Effector memory CD4-positive, alpha-beta T cell (primary cell): ENCODE measurements at places on chromosomes 16 and 17.

DNA sequence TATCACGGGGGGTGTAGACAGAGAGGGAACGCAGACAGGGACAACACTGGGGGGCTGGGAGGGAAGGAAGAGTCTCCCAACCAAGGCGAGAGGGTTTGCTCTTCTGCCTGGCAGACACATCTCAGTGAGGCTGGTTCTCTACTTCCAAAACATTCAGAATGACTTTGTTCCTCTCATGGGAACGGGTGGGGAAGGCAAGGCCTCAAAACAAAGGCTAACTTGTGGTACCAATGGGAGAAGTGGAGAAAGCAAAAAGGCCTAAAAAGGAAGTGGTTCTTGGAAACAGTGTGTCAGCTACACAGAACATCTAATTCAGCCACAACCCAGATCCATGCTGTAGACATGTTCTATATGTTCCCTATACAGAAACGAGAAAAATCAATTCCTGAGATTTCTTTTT, 7.5 kb downstream of the FLOT2 start:
- DNase-seq: no peak

DNA sequence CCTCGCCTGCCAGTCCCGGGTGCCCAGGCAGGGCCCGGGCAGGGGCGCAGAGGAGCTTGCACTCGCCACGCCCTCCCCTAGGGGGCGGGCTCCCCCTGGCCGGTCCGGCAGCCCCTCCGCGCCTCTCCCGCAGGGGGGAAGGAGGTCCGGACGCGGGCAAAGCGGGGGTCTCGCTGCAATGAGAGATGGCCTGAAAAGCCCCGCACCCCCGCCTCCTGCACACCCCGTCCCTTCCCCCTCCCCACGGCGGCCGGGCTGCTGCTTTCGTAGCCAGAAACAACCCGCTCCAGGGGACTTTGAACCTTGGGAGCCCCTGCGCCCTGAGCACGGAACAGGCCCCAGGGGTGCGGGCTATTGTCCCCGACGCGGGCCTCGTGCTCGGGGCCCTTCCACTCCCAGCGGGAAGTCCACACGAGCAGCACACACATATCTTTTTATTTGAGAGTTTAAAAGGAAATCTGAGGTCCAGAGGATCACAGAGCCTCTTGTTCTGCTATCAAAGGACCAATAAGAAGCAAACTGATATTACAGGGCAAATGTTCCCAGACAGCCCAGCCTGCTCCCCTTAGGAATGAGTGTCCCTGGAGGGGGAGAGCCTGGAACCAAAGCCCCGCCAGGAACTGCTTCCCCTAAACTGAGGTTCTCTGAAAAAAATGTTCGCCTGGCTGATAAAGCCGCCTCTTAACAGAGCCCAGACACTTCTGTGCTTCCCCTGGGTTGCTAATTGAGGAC, 5.8 kb upstream of the CBX4 start:
- no peak for DNase-seq

DNA sequence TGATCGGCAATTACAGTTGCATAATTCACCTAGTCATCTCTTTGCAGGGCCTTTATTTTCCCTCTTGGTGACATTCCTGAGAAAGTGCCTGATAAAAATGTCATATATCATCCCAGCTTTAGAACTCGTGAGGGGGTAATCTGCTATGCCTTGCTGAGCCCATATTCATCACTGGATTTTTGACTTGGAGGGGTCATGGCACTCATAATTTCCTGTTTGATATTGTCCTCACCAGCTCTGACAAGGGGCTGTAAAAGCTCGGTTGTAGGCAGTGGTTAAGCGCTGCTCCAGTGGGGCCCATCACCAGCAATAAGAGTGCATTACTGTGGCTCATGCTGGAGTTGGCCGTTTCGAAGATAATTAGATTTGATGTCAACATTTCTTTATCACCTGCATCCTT, 227.3 kb downstream of the IRX3 start:
- DNase-seq: no peak

- DNase-seq: no peak
Measured at GRCh38 chr17:77200711-77201110, 59.9 kb downstream of the SEC14L1 start.

- DNase-seq: no peak
Measured at GRCh38 chr17:21539146-21539545, 153.2 kb upstream of the KCNJ18 start.

- DNase-seq: no peak
Measured at GRCh38 chr17:57537524-57538410, 207.3 kb downstream of the CCDC182 start.

DNA sequence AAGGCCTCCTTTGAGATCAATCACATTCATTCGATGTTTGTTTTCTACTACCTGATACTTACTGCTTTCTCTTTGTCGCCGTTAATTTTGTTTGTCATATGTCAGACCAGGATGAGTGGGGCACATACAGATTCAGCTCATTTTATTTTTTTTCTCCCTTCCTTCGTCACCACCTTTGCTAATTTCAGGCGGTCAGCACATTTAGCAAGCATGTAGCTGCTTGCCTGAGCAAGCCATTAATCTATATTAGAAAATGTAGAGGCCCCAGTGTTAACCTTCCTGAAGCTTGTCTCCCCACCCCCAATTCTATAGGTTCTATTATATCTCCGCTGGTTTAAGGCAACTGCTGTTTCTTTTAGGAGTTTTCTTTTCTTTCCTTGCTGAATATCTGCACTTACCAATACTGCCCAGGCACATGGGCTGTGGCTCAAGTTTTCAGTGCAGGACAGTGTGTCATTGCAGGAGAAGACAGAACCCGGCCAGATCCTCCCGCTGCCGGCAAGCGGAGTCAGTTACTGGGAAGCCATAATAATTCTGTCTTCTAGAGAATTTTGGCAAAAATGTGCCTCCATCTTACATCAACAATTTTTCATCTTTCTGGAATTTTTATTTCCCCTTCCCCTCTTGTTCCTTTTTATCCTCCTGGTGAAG, 714.3 kb downstream of the WWOX start:
- no peak for DNase-seq

- DNase-seq: no peak
Measured at GRCh38 chr17:29042679-29043538, at the start of gene PIPOX. Gene PIPOX, plus strand, starts transcription at chr17:29043141. Its CDS starts 85 bp downstream, at chr17:29043226.

DNA sequence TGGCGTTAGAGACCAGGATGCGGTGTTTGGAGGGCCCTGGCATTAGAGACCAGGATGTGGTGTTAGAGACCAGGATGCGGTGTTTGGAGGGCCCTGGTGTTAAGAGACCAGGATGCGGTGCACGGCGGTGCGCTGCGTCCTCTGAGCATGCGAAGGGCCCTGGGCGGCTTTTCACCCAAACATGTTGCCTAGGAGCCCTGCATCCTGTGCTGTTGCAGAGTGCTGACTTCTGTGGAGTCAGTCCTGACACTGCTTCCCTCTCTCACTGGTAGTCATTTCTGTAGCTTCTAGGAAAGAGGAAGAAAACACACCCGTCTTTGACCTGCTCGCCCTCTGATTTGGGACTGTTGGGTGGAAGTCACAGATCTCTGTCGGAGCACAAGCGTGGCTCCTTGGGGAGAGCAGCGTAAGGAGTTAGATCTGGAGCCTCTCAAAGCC, 141.2 kb downstream of the LAT start:
- no peak for DNase-seq

DNA sequence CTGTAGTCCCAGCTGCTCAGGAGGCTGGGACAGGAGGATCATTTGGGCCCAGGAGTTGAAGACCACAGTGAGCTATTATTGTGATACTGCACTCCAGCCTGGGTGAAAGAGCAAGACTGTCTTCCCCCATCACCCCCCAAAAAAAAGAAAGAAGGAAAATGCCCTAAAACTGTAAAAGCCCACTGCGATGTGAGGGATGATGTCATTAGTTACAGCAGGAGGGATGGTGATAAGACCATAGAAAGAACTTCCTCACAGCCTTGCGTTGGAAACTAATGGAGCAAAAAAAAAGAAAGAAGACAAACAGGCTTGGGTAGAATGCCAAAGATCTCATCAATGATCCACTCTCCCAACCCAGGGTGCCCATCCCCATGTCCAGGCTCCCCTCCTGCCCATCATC, 18.7 kb downstream of the ZNF385C start:
- no peak for DNase-seq

DNA sequence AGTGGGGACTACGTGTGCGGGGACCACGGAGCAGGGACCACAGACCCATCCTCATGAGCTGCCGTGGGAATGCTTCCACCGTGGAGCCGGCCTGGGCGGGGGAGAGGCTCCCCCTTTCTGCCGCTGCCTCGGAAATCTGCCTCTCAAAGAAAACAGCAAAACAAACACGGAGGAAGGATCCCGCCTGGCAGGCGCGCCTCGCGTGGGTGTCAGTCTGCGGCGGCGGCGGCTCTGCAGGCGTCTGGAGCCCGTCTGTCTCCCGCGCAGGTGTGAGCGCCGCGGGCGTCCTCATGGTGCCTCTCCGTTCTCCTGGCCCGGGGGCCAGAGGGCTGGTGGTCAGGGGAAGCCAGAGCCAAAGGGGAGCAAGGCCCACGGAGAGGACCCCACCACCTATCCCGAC, 27.5 kb downstream of the GSE1 start:
- no peak for DNase-seq

DNA sequence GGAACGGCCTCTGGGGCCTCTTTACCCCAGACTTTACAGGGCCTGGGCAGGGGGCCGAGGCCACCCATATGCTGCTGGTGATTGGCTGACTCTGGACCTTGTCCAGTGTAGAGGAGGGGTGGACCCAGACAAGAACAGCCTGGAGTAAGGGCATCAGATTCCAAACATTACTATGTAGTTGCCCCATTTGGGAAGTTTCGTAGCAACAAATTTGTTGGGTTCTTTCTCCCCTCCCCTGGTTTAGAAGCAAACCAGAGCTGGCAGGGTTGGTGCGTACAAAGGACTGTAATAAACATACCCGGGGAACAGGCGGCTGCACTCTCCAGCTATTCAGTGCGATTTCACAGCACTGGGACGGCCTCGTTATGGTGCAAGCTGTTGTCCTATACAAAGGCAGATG, 145.5 kb downstream of the NTN1 start:
- no peak for DNase-seq

- no peak for DNase-seq
Measured at GRCh38 chr16:84582958-84583516, 34.8 kb downstream of the COTL1 start.

DNA sequence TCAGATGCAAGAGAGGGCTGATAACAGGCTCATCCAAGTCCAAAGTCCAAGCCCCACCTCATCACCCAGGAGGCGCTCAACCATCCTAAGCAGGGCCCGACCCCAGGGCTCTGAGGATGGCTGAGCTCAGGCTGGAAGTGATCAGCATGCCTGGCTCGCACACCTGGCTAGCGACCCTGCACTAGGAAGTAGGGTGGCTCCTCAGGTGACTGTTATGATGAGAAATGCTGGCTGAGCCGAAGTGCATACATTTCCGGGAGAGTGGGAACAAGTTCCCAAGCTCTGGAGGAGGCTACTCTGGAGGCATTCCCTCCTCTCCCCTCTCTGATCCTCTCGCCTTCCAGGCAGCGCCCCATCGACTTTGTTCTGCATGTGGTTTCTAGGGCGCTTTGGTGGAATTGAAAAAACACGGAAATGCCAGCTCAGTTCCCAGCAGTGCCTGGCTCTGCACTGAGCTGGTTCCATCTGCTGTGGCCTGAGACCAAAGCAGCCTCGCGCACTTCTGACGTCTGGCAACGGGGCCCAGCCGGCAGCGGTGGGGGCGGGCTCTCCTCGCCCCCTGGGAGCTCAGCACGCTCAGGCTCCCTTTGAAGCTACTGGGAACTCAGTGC, 130.3 kb downstream of the IRF8 start:
- DNase-seq: no peak
